ENCODE measurements at places on chromosomes 11 and 22. TPM values are rescaled to one million over a fixed set of nuclear protein-coding genes. Genes with fewer than 3 reads are reported as not detected.

SLC6A5 gene
- total RNA-seq = not detected

DNA sequence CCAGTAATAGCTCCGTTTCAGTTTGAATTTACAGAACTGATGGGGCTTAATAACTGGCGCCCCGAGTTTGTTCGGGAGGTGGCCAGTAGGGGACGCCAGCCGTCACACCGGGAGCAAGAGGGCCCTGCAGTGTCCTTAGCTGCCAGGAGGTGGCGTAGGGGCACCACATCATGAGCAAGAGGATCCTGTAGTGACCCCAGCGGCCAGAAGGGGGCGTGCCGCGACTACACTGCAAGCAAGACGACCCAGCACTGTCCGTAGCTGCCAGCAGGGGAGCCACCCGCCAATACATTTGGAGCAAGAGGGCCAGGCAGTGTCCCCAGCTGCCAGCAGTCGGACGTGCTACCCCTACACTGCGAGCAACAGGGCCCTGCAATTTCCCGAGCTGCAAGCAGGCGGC is 663.7 kb upstream of the B3GAT1 start:
- DNase-seq = no peak

TESMIN gene
- 26.6 TPM for total RNA-seq

- DNase-seq = no peak
These were observed 814.6 kb downstream of the DLG2 start for GRCh38 chr11:84812471-84812969.

PDGFD gene
- 8.0 TPM for total RNA-seq

DNA sequence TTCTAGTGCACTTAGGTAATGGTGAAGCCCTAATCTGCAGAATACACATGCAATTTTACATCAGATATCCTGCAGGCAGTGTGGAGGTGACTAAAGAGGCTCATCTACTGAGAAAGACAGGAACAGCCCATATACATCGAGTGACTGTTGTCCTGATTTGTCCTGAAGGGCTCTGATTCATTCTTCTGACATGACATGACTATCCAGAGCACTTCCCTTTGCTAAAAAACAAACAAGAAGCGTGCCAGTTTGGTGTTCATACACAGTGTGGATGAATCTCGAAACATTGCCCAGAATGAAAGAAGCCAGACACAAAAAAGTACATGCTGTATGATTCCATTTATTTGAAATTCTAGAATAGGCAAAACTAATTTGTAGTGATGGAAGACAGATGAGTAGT is 48.0 kb upstream of the AMPD3 start:
- no peak for DNase-seq

PARVG gene
- total RNA-seq = not detected

DNA sequence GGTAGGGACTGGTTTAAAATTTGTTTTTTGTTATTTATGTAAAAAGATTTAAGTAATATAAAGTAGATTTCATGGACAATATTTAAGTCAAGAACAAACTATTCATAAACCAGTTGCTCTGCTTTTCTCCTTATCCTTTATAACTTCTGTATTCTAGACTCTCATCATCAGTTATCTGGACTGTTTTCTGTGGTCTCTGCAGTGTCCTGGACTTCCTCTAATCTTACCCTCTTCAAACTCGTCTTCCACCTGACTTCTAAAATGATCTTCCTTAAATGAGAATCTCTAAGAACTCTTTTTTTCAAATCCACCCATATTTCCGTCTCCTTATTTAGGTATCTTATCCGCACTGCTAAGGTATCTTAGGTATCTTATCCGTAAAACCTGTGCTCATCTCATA is 8.1 kb downstream of the RRM1 start:
- DNase-seq = no peak

CASP5 gene
- total RNA-seq = not detected

DNA sequence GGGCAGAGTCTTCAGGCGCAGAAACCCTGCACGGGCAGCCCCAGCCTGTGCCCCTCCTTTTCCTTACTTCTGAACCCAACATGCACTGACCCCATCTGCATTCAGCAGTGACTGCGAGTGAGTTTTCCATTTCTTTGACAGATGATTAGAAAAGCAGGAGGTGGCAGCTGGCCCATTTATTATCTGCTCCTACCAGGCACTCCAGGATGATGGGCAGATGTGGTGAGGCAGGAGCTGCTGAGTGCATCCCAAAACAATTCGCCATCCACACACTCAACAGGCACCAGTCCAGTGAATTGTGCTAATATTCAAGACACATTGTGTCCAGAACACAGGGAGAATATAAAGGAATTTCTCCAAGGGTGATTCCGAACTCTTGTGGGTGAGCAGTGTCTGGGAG is 208.5 kb downstream of the TENM4 start:
- DNase-seq = no peak

DNA sequence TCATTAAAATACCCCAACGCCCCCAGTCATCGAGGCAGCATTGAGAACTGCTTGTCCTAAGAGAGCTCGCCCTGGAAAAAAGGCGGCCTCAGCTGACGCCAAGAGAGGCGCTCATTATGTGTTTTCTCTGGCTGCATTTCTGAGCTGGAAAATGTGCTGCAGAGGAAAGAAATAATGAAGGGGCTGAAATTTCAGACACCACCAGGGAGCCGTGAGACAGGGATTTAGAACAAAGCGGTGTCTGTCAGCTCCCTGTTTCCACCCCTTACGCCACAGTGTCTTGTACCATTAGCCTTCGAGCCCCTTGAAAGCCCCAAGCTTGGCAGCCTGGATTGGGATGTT is 14.4 kb downstream of the USH1C start:
- DNase-seq = no peak

DNA sequence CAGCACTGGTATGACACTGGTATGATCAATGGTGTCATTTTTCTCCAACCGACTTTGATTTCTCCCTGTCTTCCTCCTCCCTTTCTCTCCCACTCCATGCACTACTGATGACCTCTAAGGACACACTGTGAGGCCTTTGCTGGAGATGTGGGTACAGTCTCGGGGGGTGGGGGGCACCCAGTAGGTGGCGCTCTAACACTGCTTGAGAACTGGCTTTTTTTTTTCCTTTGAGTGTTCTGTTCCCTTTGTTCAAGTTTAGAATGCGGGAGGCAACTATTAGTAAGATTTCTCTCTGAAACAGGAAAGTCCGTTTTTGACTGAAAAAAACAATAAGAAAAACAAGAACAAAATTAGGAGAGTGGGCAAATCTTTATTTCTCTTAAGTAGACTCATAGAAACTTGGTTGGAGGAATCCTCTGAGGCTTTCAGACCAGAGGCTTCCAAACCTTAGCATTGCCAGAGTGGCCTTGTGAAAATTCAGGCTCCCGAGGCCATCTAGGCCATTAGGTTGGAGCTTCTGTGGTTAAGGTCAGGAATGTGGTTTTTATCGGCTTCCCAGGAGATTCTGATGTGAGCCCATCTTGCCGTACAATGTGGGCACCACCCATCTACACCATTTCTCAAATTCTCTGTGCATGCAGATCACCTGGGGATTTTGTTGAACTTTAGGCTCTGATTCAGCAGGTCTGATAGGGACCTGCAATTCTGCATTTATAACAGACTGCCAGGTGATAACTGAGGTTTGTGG is 43.2 kb downstream of the PANX1 start:
- no peak for DNase-seq

ABCG4 gene
- 0.53 TPM for total RNA-seq

DNA sequence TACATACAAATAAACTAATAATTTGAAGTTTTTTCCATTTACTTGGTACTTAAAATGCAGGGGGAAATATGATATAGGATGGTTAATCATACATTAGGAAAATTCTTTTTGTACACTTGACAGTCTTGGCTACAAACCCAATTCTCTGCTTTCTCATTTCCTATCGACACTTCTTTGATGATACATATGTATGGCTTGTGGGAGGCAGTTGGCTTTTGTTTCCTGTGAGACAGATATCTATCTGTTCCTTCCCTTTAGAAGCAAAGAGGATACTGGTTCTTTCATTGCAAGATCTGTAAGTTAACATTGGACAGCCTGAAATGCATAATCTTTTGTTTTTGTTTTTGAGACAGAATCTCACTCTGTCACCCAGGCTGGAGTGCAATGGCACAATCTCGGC is 47.9 kb upstream of the ADORA2A start:
- DNase-seq = no peak

GRCh38 chr11:120012245-120012644 is 125.7 kb downstream of the TRIM29 start:
- no peak for DNase-seq

- no peak for DNase-seq
These were observed 58.2 kb downstream of the PRCP start for GRCh38 chr11:82842019-82842418.

MMP13 gene
- not detected for total RNA-seq

DNA sequence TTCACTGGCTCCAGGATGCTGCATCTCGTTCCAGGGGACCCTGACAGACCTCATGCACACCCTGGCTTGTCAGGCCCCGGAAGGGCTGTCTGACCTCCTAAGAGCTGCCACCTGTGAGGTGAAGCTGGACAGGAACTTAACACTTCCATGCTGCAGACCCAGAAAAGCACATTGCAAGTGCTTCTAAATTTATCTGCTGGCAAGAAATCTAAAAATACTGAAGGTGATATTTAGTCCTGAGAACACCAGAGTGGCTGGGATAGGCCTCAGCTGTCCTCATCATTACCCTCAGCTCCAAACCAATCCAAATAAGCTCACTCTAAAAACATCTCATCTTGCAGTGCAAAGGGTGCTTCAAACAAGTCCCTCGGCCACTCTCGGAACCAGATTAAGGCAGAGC is 46.7 kb downstream of the ABTB2 start:
- no peak for DNase-seq

DNA sequence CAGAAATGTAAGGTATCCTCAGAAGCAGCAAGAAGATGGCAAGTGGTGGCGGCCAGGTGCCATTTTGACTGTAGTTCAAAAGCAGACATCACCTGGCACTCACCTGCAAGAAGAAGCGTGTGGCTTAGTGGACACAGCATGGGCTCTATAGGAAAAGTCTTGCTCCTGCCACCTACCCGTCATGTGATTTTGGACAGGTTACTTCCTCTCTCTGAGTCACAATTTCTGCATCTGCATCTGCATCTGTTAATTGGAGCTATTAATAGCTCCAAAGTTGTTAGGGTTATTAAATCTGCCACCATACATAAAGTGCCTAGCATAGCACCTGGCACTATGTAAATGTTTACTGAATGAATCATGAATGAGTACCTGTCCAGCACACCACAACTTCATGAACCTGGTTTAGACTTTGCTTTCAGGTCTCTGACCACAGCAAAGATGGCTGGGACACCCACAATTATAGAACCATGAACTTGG is 16.8 kb downstream of the RAB30 start:
- DNase-seq = no peak

LRRC51 gene
- total RNA-seq = 12.4 TPM

NPAS4 gene
- not detected for total RNA-seq

GRCh38 chr11:6655020-6655789 is 404 bp downstream of the DCHS1 start:
- peak; percentile 31 for DNase-seq

DNA sequence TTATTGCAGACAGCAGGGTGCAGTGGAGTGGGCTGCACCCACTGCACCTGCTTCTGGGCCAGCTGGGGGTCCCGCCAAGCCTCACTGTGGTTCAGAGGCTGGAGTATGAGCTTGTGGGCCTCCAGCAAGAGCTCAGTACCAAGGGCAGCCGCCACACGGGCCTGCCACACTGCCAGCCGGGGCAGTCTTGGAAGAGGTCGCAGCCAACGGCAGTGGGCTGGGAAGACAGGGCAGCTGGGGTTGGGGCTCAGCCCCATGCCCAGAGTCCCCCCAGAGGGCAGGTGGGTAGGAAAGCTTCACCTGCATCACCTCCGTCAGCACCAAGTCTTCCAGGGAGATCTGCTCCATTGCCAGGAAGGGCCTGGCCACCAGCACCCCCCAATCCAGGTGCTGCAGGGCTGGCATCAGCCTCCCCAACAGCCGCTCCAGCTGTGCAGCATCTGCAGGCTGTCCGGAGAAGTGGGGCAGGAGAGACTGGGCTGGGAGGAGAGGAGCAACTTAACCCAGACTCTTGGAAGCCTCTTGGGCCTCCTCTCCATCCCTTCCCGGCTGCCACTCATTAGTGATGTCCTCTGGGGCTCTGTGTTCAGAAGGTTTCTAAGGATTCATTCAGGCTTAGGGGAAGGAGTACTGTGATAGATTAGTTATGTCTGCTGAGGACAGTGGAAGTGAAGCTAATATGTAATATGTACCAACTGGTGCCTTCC is 1.1 kb upstream of the GSTT4 start:
- DNase-seq = no peak

- no peak for DNase-seq
These were observed 40.1 kb downstream of the RBX1 start for GRCh38 chr22:40991298-40991697.

DNA sequence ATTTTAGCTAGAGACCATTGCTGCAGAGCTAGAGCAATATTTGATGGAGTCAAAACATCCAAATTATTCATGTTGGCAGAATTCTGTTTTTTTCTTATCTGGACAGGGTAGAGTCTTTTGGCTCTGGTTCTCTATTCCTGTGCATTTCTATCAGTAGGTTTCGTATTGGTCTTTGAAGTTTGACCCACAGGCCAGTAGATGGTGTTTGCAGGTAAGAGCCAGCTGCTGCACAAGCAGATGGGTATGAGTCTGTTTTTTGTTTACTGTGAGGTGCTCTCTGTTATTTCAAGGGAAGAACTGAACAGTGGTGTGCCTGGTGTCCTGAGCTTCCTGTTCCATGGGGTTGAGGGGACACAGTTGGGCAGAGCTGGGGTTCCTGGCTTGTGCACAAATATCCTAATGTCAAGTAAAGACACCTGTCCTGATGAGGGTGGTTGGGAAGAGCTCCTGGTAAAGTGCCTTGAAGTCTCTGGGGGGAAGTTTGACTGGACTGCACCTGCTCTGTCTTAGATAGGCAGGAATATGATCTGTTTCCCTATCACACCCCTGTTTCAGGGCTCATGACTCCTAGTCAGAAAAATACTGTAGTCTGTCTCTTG is 34.0 kb upstream of the SLC22A25 start:
- DNase-seq = no peak

ATP5MG gene
- total RNA-seq = 192 TPM

PNPLA3 gene
- total RNA-seq = 11.4 TPM

HEPHL1 gene
- not detected for total RNA-seq

GRCh38 chr11:76568139-76568538 is 102.4 kb downstream of the LRRC32 start:
- DNase-seq = no peak

GRCh38 chr22:20436307-20436767 is 1.3 kb downstream of the SCARF2 start:
- no peak for DNase-seq

- no peak for DNase-seq
These were observed 22.1 kb upstream of the PEX26 start for GRCh38 chr22:18055619-18056160.

- DNase-seq = no peak
These were observed 18.1 kb upstream of the RFPL2 start for GRCh38 chr22:32222991-32223390.

VSTM5 gene
- total RNA-seq = 0.31 TPM

DNA sequence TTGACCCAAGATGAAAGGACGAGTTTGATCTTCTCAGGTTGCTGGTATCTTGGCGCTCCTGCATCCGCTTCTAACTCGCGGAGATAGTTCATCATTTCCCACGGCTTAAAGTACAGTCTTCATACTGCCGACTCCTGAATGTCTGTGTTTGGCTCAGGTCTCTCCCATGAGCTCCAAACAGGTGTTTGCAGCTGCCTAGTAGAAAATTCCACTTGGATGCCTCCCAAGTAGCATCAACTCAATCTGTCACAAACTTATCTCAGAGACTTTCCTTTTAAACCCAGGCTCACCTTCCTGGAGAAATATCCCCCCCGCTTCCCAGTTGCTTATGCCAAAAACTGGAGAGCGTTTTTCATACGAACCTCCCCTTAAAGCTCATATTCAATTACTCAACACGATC is 986.5 kb downstream of the TBC1D22A start:
- no peak for DNase-seq

Measured in progenitor cell of endocrine pancreas (in vitro differentiated cells).